ENCODE measurements at places on chromosomes 5 and 9.

GRCh38 chr5:97629276-97629675 lies 446.2 kb upstream of the RIOK2 start:
- DNase-seq = no peak

GRCh38 chr9:134236935-134237629 lies 72.7 kb upstream of the RNU6ATAC start:
- DNase-seq = no peak

GRCh38 chr5:128596071-128596470 lies 58.0 kb upstream of the FBN2 start:
- no peak for DNase-seq

DNA sequence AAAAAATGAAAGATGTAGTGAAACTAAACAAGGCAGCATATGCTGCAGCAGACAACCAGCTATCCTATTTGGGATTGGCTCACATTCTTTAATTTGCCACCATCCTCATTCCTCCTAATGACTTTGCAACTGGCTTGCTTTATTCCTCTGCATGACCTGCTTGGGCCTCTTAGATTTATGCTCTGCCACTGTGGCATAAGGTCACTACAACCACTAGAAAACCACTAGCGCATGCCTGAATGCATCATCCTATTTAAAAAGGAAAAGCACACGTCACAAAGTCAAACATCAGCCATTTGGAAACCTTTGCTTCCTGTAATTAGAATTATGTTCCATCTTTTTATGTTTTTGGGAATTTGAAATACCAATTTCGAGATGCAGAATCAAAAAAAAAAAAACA lies 40.8 kb upstream of the CCDC152 start:
- DNase-seq = no peak

GRCh38 chr9:128913048-128913900 lies 7.5 kb upstream of the PHYHD1 start:
- no peak for DNase-seq

DNA sequence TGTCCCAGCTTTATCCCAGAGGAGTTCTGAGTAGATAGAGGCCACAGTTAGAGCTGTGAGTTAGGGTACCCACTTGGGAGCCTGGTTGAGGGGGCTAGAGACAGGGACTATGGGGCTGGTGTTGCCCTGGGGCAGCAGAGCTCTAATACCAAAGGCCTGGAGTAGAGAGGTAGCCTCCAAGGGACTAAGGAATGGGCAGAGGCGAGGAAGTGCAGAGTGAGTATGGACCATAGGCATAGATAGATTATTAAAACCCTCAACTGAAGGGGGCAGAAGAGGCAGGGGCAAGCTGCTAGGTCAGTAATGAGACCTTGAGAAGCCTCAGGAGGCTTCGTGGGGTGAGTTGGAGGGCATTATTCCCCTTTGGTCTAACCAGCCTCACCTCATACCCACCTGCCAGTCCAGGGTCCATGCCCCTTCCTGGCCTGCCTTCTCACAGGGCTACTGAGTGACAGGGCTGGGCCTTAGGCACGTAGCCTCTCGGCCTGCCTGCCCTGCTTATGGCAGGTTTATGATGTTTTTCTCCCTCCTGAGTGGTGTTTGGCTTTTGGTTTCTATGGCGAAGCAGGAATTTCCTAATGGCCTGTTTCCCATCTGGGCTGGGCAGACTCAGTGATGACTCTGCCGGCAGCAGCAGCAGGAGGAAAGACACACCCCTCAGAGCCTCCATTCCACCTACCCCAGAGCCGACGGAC lies 8.0 kb downstream of the PDLIM4 start:
- no peak for DNase-seq

All from stimulated activated CD8-positive, alpha-beta memory T cell treated with anti-CD3 and anti-CD28 coated beads, Interleukin-7, amount 100 ng/mL, for 1 hour (primary cell).